ENCODE measurements at places on chromosomes 2 and 18.
A peak's percentile ranks its signal among the peaks of the same experiment; 100 is the strongest.

DNA sequence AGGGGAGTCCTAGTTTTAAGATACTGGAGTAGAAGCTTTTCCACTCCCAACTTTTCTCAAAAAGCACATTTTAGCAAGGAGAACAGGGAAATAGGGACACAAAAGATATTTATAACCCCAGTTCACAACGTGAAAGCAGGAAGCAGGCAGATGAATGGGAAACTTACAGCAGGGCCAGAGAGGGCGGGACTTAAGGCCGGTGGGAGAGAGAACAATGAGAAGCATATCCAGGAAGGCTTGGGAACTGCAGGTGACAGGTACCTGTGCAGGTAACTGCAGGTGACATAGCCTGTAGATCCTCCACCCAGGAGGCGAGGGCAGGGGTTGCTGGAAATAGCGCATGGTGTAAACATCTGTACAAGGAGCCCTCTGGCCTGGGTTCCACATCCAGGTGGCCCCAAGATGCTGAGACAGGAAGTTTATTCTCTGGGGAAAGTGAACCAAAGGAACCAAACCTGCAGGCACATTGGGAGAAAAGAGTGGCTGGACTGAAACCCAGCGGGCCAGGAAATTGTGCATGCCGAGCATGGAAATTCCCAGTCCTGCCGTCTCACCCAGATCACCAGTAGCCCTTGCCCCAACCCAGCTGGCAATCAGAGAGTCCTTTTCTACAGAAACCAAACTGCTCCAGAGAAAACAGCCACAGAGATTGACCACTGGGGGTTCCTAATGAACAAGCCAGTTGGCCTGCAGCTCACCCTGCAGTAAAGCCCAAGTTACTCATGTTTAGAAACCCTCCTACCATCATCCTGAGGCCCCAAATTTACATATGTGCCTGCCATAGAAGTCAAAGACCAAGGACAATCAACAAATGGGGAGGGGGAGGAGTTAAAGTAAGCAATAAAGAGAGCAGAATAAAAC lies 24.3 kb upstream of the COL6A3 start:
- peak overlapping the region; percentile 52 for H3K27ac ChIP-seq
- H3K4me3 ChIP-seq: no peak overlapping the region
- H3K27me3 ChIP-seq: no peaks in the 10 kb centered on the region

DNA sequence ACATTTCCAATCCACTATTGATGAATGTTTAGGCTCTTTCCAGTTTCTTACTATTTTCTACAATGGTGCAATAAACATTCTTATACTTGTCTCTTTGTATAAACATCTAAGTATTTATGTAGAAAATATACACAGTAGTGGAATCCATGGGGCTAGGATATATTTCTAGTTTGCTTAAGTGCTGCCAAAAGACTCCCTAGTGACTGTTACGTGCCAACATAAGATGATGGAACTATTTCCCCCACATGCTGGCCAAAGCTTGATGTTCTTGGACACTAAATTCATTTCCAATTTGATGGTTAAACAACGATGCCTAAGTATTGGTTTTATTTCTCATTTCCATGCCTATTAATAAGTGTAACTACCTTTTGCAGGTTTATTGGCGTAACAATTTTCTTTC lies 378.4 kb upstream of the HNRNPA3 start:
- H3K4me3 ChIP-seq: no peak overlapping the region
- peaks cover 33% of the 10 kb centered on the region for H3K4me1 ChIP-seq
- H3K27ac ChIP-seq: no peak overlapping the region
- no peak for DNase-seq

DNA sequence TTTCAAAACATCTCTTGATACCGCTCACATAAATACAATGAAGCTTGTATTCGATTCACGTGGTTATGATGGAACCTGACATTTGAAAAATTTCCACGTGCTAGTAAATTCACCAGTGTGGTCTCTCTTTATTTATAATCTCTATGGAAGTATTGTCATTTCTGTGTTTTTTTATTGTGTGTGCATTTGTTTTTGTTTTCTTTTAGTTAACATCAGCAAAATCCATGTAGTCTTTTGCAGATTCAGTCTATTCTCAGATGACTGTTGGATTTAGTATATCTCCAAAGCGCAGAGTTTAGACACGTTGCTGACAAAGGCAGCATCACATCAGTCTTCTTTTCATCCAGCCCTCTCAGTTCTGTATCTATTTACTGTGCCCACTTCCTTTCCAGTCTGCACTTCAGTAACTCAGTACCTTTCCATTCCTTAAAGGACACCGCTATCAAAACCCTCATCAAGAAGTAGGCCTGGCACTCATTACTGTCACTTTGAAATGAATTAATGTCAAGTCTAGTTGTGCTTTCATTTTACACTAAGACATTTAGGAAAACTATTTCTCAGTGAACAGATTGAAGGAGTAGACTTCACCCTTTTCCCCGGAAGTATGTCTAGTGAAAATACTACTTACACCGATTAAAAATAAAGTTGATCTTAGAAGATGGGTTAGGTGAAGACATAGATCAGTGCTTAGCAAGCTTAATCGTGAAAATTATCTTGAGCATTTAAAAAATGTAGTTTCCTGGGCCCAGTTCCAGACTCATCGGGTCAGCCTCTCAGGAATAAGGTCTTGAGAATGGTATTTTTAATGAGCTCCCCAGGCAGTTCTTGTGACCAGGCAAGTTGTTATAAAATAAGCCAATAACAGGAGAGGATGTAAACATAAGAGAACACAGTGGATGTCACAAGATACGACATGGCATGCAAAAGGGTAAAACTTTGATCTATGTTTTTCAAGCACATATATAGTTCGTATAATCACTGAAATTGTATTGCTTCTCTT lies 506.8 kb upstream of the ZEB2 start:
- no peaks in the 10 kb centered on the region for H3K27me3 ChIP-seq
- no peaks in the 10 kb centered on the region for H3K36me3 ChIP-seq
- no peak overlapping the region for H3K4me3 ChIP-seq
- no peak for DNase-seq

GRCh38 chr18:80143881-80144280 lies 34.8 kb downstream of the ADNP2 start:
- H3K27me3 ChIP-seq: no peaks in the 10 kb centered on the region
- H3K4me1 ChIP-seq: no peaks in the 10 kb centered on the region
- DNase-seq: no peak
- H3K27ac ChIP-seq: no peak overlapping the region
- no peak overlapping the region for H3K4me3 ChIP-seq

DNA sequence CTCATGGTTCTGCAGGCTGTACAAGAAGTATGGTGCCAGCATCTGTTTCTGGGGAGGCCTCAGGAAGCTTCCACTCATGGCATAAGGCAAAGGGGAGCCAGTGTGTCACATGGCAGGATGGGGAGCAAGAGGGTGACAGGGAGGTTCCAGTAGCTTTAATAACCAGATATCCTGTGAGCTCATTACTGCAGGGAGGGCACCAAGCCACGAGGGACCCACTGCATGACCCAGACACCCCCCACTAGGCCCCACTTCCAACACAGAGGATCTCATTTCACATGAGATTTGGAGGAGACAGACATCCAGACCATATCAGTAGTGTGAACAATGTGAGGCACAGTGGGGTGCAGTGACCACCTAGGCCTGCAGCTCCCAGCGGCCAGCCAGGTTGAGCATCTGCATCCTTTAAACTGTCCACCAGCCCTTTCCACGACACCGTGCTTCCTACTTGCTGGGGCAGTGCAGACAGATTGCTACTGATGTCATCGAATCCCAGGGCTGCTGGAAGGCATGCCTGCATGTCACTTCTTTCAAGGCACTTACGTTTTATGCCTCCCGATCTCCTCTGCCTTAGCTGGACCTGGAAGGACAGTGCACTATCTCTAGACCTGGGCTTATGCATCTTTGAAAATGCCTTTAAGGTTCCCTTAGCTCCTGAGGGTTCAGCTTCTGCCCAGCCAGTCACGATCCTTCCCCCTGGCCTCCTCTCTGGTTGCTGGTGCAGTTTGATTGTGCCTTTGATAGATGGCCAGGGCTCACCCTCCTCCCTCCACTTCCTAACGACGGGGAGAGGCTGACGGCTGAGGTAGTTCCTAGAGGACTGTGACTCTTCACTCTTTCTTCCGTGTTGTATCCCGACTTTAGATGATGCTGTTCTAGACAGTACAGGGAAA lies 174.3 kb downstream of the FAM210A start:
- H3K27me3 ChIP-seq: peaks cover 21% of the 10 kb centered on the region
- peaks cover 51% of the 10 kb centered on the region for H3K4me1 ChIP-seq
- peak; percentile 29 for DNase-seq
- H3K27ac ChIP-seq: peak overlapping the region; percentile 3
- H3K36me3 ChIP-seq: no peaks in the 10 kb centered on the region
- peak overlapping the region; percentile 20 for H3K4me3 ChIP-seq

DNA sequence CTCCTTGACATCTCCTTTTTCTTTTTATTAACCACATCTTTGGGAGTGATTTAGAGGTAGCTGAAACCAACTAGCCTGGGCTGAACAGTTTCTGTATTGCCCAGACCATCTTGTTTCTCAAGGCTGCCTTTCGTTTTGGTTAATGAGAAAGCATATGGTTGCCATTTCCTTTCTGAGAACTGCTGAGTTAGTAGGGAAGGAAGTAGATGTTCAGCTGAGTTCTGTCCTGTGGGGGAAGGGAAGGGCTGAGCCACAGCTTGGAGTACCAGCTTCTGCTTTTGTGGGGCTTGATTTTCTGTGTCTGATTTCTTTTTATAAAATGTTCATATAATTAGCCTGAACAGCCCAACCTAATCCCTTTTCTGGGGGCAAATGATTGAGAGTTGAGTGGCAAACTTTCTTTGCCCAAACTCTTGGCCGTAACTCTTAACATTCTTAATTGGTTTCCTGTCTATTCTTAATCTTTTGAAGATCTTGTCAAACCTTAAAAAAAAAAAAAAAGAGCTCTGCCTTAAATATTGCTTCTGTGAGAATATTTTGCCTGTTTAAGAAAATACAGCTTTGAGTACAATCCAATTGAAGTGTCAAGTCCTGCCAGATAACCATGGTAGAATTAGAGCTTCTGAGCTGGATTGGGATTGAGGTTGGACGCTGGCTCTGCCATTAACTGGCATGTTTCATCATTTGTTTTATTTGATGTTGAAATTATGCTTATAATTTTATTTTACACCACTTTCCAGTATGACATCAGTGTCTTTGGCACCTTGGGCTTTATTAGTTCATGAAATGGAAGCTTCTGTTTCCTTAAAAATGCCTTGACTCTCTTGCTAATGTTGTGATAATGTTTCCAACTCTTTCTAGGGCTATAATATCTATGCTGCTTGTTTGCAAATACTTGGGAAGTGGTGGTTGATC lies 1.9 kb upstream of the NABP1 start:
- no peak for DNase-seq
- no peaks in the 10 kb centered on the region for H3K27me3 ChIP-seq
- peak overlapping the region; percentile 58 for H3K4me3 ChIP-seq
- no peaks in the 10 kb centered on the region for H3K36me3 ChIP-seq
- H3K4me1 ChIP-seq: peaks cover 36% of the 10 kb centered on the region

DNA sequence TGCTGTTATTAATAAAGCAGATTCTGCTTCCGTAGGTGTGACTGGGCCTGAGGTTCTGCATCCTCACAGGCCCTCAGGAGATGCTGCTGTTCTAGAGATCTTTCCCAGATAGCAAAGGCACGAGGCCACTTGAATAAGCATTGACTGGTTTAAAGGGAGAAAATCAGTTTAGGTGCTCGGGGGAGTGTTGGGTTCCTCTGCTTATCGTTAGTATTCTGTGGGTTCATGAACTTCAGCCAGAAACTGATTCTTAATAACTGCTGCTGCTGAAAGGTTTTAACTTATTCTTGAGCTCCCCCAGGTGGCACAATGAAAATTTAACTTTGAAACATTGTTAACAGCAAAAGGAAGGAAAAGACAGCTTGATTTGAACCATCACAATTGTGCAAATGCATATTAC lies 56.9 kb downstream of the ITGA6 start:
- no peak for DNase-seq
- H3K4me1 ChIP-seq: peaks cover 37% of the 10 kb centered on the region
- peaks cover 8% of the 10 kb centered on the region for H3K36me3 ChIP-seq
- no peak overlapping the region for H3K27ac ChIP-seq
- peaks cover 2% of the 10 kb centered on the region for H3K27me3 ChIP-seq

GRCh38 chr2:149155196-149155969 lies 116.9 kb downstream of the LYPD6B start:
- H3K27me3 ChIP-seq: no peaks in the 10 kb centered on the region
- no peak for DNase-seq
- H3K4me3 ChIP-seq: no peak overlapping the region
- peaks cover 66% of the 10 kb centered on the region for H3K4me1 ChIP-seq
- peaks cover 5% of the 10 kb centered on the region for H3K36me3 ChIP-seq

DNA sequence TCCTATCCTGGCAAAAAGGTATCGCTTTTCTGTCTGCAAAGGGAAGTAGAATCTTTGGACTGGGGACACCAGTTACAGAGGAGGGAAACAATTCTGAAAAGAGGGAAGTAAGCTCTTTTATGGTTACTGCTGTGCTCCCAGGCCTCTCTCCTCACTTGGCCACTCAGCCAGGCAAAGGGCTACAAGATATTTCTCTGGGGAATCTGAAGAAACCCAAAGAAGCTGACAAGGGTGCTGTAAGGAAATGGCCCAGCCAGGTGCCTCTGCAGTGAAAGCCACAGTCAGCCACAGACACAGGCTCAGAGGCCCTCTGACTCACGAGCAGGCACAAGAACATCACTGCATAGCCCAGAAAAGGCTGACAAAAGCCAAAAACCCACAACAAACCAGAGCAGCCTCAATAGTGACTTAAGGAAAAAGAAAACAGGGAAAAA lies 5.8 kb downstream of the HDLBP start:
- no peak overlapping the region for H3K4me3 ChIP-seq
- DNase-seq: no peak
- no peaks in the 10 kb centered on the region for H3K27me3 ChIP-seq
- H3K4me1 ChIP-seq: peaks cover 70% of the 10 kb centered on the region

- no peak overlapping the region for H3K4me3 ChIP-seq
- DNase-seq: no peak
- no peak overlapping the region for H3K27ac ChIP-seq
- no peaks in the 10 kb centered on the region for H3K36me3 ChIP-seq
- no peaks in the 10 kb centered on the region for H3K4me1 ChIP-seq
- H3K27me3 ChIP-seq: peaks cover 5% of the 10 kb centered on the region
Observed at GRCh38 chr2:100274076-100274475, 48.2 kb downstream of the LONRF2 start.

DNA sequence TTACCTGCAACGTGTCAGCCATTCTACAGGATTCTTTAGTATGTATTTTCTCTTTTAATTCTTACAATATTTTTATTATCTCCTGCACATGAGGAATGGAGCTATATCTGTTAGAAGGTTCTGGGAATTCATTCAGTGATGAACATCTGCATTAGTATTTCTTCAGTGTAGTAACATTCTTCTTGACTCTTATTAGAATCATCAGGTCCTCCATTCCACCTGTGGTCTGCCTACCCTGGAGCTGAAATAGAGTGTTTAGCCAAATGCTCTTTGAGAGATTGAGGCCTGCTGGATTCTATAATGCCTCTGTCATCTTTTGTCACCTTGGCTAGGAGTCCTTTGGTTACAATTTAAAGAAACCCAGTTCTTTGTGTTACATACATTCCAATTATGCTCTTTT lies 54.4 kb downstream of the RHBDD1 start:
- DNase-seq: no peak
- no peak overlapping the region for H3K27ac ChIP-seq
- H3K4me1 ChIP-seq: peaks cover 18% of the 10 kb centered on the region
- no peaks in the 10 kb centered on the region for H3K27me3 ChIP-seq
- no peak overlapping the region for H3K4me3 ChIP-seq

GRCh38 chr2:100151310-100151709 lies 8.9 kb upstream of the AFF3 start:
- no peaks in the 10 kb centered on the region for H3K4me1 ChIP-seq
- peaks cover 14% of the 10 kb centered on the region for H3K27me3 ChIP-seq
- no peak for DNase-seq
- H3K27ac ChIP-seq: no peak overlapping the region
- no peak overlapping the region for H3K4me3 ChIP-seq

GRCh38 chr18:39346916-39347315 lies 1781.3 kb upstream of the CELF4 start:
- no peak overlapping the region for H3K27ac ChIP-seq
- H3K4me3 ChIP-seq: no peak overlapping the region
- peaks cover 35% of the 10 kb centered on the region for H3K4me1 ChIP-seq
- peaks cover 11% of the 10 kb centered on the region for H3K36me3 ChIP-seq

Measured in nephron progenitor cell (in vitro differentiated cells).